ENCODE measurements at places on chromosomes 3 and 15.

- DNase-seq = no peak
These were observed 362.8 kb downstream of the CHST2 start for GRCh38 chr3:143482106-143483088.

GRCh38 chr3:66620296-66620695 is 119.5 kb upstream of the LRIG1 start:
- DNase-seq = no peak

DNA sequence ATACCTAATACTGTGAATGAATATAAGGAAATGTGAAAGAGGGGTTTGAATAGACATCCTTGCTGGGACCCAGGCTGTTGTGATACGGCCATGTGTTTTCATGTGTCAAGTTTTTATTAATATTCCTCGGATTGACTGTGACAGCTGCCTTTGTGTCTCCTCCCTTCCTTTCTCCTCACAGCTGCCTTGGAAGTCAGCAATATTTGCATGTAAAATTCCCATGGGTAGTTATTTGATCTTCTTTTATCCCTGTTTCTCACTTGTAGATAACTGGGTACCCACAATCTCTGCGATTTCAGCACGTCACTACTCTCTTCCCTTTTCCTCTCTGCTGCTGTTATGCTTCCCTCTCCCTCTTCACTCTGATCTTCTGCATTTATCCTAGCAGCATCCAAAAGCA is 9.4 kb downstream of the GPR156 start:
- no peak for DNase-seq

GRCh38 chr3:46440531-46441294 is 24.0 kb downstream of the LTF start:
- no peak for DNase-seq

GRCh38 chr3:57335283-57335938 is 42.9 kb upstream of the ASB14 start:
- DNase-seq = no peak

- DNase-seq = no peak
These were observed 197.4 kb upstream of the RGMA start for GRCh38 chr15:93286446-93286845.

- DNase-seq = no peak
These were observed 24.7 kb downstream of the GOLGA6L2 start for GRCh38 chr15:23422099-23422945.

GRCh38 chr3:89571707-89572106 is 464.3 kb downstream of the EPHA3 start:
- DNase-seq = no peak

DNA sequence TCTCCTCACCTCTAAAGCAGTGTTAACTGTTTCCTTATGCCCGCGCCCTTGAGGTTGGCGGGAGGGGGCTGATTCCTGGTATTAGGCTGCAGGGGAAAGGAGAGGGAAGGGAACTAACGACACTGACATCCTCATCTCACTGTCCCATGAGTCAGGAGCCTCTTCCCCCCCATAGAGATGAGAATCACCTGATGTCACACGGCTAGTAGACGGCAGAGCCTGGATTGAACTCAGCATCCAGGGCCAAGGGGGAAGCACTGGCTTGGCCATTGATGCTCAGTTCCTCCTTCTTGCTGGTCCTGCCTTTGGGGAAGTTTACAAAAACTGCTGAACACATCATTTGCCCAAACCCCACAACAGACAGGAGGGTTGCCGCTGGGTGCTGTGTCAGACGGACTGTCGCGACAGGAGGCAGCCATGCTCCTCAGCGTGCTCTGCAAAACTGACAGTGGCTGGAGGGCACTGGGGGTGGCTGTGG is 38.5 kb downstream of the IDH2 start:
- no peak for DNase-seq

DNA sequence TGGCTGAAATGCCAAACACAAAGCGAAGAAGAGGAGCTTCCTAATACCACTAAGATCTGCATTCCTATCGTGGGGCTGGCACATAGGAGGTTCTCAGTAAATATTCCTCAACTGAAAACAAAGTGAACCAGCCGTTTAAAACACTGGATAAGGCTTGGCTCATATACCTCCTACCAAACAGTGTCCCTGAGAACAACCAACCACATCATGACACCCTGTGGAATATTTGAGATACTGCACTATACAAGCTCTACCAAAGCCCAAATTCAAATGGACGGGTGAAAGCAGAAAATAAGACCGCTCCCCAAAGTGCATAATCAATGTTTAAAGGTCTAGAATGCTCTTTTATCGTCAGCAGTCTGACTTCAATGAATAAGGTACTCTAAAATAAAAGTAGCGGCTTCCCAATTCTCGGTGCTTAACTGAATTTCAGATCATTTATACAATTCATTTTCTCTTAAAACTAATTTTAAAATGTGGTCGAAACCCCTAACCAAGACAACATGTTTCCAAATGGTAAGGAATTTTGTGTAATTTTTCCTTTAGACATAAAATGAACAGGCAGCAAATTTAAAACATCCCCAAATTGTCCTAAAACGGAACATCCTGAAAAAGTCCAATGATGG is 425.8 kb downstream of the ERC2 start:
- no peak for DNase-seq

DNA sequence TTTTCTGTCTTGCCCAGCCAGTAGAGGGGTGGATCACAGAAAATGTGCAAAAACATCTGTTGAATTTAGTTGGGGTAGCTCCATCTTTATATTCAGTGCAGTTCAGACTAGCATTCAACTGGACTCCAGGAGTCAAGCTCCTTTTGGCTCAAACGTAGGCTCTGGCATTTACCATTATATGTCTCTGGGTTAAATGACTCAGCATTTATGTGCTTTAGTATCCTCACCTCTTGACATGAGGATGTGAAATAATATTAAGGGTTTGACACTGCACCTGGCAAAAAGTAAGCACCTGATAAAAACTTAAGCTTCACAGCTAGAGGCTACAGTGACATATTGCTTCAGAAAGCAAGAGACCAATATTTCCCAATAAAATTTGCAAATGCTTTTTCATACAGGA is 14.8 kb downstream of the PRC1 start:
- no peak for DNase-seq

- no peak for DNase-seq
These were observed 854.1 kb downstream of the NAALADL2 start for GRCh38 chr3:175713268-175713667.

- no peak for DNase-seq
These were observed 77.0 kb upstream of the PRR23C start for GRCh38 chr3:139121513-139122220.

GRCh38 chr3:171213178-171213577 is 186.7 kb upstream of the SLC2A2 start:
- DNase-seq = no peak

- DNase-seq = no peak
These were observed 221.4 kb downstream of the NR1D2 start for GRCh38 chr3:24166515-24166914.

- DNase-seq = no peak
These were observed 7.6 kb upstream of the KLF15 start for GRCh38 chr3:126364731-126365301.

- no peak for DNase-seq
These were observed 122.7 kb downstream of the GOLIM4 start for GRCh38 chr3:167973046-167973445.

- no peak for DNase-seq
These were observed 68.7 kb downstream of the SUMF1 start for GRCh38 chr3:4398120-4398940.

DNA sequence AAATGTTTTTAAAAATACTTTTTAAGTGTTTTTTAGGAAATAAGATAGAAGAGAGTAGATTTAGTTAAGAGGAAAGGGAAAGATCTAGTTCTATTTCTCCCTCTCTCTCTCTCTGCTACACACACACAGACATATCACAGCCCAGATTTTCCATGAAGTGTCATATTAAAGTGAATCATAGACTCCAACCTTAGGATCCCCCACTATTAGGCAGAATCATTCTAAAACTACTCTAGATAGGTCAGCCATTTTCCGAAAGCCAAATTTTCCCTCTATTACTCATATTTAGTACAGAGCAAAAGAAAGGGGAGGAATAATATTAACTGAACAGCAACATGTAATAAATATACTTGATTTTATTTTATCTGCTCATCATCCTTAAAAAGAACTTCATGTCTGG is 45.1 kb upstream of the RSL24D1 start:
- no peak for DNase-seq

GRCh38 chr15:98730860-98731711 is 82.7 kb downstream of the IGF1R start:
- DNase-seq = no peak

- DNase-seq = no peak
These were observed 162.1 kb downstream of the WDR76 start for GRCh38 chr15:43988900-43989299.

DNA sequence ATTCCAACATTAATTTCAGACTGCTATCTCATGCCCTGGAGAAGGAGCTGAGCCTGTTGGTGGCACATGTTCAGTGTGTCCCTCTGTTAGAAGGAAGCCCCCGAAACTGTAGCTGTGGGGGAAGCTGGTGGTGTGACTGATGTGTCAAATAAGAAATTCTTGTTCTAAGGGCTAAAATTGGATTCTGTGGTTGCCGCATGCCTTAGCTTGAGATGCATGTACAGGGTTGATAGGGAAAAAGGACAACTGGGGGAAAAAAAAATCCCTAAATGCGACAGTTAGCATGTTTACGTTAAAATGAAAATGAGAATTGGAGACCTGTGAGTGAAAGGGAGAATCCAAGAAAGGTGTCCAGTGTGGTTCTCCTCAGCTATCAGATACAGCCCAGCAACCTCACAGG is 58.6 kb downstream of the MED12L start:
- no peak for DNase-seq

GRCh38 chr3:189563853-189564563 is 67.2 kb upstream of the TP63 start:
- DNase-seq = no peak

DNA sequence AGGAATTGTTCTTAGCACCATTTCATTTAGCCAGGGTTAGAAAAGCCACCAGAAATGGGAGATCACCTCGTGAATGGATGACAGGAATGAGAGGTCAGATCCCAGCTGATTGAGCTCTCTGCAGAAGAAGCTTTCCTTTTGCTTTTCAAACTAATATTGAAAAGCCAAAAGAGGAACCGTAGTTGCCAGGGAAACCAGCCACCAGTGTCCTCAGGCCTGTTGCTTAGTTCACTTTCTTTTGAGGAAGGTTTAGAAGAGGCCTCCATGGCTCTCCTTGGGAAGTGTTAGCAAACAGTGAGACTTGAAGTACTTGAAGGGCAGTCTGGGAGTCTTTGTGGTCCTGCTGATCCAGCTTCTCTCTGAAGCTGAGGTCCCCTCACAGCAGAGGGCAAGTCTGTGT is 7.4 kb upstream of the CCK start:
- no peak for DNase-seq

DNA sequence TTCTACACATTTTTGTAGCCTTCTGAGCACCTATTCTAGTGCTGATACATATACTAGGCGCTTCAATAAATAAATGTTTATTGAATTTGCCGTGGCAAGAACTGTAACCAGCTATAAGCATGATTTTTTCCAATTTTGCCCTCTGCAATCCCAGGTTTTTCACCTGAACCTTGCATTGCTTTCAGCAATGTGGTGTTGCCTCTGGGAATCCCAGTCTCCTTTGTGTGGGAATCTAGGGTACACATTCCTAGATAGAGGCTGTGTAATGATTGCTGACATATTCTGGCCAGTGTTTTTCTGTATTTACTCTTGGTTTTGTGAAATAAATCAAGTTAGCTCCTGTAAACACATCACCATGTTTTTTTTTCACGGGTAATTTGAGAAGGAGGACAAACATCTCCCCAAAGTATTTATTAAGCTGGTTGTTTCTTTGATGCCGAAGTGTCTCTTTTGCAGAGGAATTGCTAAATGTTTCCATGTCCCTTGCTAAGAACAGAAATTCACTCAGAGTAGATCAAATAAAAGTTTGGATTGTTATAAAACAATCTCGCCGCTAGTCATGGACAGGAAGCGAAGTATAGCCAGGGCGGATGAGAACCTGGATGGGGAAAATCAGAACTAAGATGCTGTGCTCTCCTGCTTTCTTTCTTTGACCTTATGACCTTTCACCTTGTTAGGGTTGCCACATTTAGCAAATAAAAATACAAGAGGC is 1.2 kb downstream of the CFAP91 start:
- DNase-seq = no peak

DNA sequence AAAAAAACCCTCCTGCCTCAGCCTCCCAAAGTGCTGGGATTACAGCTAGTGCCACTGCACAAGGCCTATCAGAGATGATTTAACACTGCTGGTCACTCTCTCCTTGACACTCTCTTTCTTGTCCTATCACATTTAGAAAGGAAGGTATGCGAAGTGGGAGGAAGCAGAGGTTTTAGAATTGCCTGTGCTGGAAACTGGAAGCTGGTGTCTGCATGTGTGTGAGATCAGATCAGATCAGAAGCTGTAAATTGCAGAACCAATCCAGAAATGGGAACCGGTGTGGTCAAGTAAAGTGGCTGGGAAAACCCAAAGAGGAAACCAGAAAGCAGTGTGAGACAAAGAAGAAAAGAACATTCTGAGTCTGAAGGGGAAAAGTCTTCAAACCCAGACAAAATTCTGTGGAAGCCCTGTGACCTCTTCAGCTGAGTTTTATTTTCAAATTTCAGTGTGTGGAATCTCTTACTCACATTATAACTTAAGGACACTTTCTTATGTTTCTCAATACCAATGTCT is 2.8 kb downstream of the EFHB start:
- no peak for DNase-seq

DNA sequence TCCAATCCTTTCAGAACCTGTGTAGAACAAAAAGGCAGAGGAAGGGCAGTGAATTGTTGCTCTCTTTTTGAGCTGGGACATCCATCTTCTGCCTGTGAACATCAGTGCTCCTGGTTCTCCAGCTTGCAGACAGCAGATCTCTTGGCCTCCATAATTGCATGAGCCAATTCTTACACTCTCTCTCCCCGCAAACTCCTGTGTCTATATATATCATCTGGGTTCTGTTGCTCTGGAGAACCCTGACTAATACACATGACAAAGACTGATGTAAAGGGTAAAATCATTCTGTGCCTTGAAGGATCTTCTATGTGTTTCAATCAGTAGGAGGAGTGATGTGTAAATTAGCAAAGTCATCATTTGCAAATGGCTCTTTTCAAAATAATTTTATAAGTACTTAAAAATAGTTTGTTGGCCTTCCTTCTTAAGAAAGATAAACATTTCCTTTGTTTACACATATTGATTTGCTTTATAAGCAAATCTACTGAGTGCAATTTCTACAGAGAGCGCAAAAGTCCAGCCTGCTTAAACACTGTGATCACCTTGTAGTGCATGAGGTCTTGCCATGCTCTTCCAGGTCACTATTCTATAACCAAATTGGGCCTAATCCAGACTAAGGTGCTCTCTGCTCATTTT is 154.9 kb upstream of the ANKRD28 start:
- DNase-seq = no peak

DNA sequence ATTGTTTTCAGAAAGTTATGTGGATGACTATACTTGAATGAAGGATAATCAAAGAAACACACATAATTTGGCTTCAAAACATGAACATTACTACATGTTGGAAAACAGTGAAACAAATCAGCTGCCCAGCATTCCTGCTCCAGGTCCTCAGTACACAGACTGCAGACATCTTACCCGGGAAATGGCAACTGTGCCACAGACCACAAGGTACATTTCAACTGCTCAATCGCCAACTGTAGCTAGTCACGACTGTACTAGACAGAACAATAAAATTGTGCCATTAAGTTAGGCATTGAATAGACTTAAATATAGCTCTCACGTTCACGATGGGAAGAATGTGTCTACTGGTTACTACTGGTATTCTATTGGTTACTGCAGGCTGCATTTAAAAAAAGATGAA is 5.0 kb downstream of the NAA50 start:
- no peak for DNase-seq

- no peak for DNase-seq
These were observed 114.4 kb downstream of the TPRA1 start for GRCh38 chr3:127475975-127476705.

- no peak for DNase-seq
These were observed 39.3 kb downstream of the EDEM1 start for GRCh38 chr3:5226783-5227182.

GRCh38 chr15:90188914-90189748 is 12.0 kb upstream of the SEMA4B start:
- DNase-seq = no peak
